ENCODE measurements at places on chromosomes 1 and 21.

DNA sequence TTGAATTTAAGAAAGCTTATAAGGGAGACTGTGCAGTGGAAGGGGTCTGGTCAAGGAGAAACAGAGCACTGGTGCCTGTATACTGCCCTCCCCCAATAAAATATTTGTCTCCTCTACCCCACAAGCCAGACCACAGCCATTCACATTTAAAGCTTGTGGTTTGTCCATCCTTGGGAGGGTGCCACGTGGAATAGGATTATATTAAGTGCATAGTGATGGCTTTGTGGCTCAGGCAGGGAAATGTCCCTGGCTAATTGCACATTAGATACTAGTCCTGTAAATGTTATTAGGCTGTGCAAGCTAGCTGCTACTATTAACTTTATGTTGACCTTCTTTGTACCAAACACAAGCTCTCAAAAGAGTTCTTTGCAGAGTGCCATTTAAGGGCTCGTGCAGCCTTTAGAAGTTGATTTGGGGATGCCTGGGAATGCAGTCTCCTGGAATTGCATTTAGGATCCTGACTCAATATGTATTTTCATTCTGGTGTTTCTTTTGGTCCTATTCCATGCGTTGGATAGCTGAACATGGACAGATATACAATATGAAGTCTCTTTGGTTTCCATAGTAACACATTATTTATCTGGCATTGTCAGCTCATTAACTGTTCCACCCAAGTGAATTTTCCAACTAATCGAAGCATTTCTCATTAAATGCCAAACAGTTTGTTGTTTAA is 210.6 kb downstream of the ROR1 start:
- no peak for DNase-seq

DNA sequence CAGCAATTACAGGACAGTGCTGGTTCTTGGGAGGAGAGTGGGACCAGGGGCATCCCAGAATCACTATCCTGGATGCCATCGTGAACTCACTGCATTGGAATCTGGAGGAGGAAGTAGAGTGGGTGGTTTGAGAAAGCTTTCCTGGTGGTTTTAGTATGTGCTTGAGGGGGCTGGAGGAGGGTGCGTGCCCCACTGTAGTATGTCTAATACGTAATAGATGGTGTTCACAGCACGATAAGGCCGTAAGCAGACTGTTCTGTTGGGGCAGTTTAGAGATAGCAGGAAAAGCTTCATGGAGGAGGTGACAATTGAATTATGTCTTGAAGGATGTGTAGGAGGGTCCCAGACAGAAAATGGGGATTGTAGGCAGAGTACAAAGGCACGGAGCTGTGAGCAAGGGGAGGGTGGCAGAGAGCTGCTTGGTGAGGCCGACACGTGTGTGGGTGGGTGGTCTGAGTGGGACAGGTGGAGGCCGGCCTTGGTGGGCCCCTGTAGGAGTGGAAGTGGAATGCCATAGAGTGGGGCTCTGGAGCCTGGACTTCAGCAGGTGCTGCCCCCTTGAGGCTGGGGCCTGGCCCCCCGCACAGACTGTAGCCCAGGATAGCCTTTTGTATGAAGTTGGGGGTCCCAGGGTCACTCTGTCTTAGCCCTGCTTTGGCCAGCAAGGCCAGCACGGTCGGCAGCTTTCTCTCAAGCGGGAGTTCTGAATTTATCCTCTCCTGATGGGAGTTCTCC is 37.0 kb downstream of the IL6R start:
- DNase-seq, result no peak

GRCh38 chr21:32064281-32064910 is 191.6 kb downstream of the HUNK start:
- no peak for DNase-seq

DNA sequence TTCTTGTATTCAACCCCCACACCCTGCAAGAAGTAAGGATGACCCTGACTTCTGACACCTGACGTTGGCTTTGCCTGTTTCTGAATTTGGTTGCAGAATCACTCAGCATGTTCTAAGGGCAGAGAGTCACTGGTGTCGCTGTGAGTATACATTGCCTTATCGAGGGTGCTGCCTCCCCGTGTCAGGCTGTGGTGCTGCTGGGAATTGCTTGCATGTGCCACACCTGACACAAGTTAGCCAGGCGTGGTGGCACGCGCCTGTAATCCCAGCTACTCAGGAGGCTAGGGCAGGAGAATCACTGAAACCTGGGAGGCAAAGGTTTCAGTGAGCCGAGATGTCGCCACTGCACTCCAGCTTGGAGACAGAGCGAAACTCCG is 45.9 kb downstream of the WDR4 start:
- DNase-seq, result peak; percentile 54

DNA sequence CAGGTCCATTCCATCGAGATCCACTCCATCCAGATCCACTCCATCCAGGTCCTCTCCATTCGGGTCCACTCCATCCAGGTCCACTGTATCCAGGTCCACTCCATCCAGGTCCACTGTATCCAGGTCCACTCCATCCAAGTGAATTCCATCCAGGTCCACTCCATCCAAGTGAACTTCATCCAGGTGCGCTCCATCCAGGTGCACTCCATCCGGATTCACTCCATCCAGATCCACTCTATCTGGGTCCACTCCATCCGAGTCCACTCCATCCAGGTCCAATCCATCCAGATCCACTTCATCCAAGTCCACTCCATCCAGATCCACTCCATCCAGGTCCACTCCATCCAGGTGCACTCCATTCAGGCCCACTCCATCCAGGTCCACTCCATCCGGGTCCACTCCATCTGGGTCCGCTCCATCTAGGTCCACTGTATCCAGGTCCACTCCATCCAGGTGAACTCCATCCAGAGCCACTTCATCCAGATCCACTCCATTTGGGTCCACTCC is 157.4 kb downstream of the HUNK start:
- no peak for DNase-seq

DNA sequence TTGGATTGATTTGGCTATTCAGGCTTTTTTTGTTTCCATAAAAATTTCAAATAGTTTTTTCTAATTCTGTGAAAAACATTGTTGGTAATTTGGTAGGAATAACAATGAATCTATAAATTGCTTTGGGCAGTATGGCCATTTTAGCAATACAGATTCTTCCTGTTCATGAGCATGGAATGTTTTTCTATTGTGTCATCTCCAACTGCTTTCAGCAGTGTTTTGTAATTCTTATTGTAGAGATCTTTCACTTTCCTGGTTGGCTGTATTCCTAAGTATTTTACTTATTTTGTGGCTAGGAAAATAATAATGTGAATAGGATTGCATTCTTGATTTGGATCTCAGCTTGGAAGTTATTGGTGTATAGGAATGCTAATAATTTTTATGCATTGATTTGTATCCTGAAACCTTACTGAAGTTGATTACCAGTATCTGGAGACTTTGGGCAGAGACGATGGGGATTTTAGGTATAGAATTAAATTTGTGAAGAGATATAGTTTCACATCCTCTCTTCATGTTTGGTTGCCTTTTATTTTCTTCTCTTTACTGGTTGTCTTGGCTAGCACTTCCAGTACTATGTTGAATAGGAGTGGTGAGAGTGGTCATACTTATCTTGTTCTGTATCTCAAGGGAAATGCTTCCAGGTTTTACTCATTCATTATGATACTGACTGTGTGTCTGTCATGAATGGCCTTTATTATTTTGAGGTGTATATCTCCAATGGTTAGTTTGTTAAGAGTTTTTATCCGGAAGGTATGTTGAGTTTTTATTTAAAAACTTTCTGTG is 57.3 kb downstream of the DRAM2 start:
- no peak for DNase-seq

- no peak for DNase-seq
These were observed 22.6 kb upstream of the CAMK1G start for GRCh38 chr1:209560952-209561351.

- DNase-seq, result no peak
These were observed 3.6 kb downstream of the C1orf216 start for GRCh38 chr1:35714921-35715567.

- no peak for DNase-seq
These were observed 9.3 kb downstream of the SLC35E2B start for GRCh38 chr1:1683104-1683905.

GRCh38 chr1:67484492-67484891 is 54.3 kb upstream of the SERBP1 start:
- DNase-seq, result no peak

DNA sequence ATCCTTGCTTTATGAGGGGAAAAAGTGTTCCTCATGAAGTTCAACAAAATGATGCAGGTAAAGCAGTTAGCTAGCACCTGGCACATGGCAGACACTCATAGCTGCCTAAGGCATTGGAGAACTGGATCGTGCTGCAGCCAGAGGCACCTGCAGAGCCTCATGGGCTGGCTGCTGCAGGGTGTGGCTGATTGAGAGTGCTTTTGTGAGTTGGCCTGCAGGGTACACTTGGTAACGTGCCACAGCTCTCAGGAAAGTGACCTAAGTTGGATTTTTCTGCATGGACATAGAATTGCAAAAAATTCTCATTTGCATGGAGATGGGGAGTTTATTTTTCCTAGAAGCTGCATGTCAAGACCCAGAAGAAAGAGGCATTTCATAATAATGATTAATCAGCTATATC is 31.6 kb upstream of the IL20 start:
- no peak for DNase-seq

DNA sequence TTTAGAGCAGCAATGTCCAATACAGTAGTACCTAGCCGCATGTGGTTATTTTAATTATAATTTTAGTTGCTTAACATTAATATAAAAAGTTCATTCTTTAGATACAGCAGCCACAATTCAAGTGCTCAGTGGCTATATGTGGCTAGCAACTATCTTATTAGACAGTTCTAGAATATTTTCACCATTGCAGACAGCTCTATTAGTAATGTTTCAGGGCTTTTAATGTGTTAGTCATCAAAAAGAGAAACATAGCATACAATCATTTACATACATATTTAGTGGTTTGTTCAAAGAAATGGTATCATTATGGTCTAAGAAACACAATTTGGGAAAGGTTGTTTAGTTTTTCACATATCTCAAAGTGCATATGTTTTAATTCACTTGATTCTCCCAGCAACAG is 66.6 kb upstream of the DYNLT5 start:
- DNase-seq, result no peak

Data from ELF-1 (cell line).